Right cardiac atrium (tissue), 5 donors: ENCODE measurements at places on chromosomes 16 and 17.

- DNase-seq = peak; percentile 96
These were observed 23.7 kb upstream of the KDM8 start for GRCh38 chr16:27179500-27180072.

GRCh38 chr17:19397556-19398041 lies 10.6 kb upstream of the MFAP4 start:
- DNase-seq = no peak

- DNase-seq = peak; percentile 93
These were observed 8.1 kb downstream of the PNMT start for GRCh38 chr17:39676198-39676819.

DNA sequence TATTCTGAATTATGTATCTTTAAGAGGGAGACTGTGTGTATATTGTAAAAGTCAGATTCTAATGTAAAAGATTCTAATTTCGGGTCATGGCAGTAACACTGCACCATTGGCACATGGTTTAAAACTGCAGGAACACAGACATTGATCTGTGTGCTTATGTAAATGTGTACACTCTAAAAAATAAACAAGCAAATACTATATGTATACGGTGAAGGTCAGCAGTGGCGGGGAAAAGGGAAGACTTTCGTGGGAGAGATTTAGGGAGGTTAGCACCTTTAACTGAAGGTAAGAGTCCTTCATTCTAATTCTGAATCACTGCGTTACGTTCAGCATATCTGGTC lies 157.8 kb upstream of the FAM20A start:
- no peak for DNase-seq

- no peak for DNase-seq
These were observed 111.4 kb downstream of the UTP18 start for GRCh38 chr17:51371732-51372151.

- DNase-seq = no peak
These were observed 7.7 kb downstream of the ZNF207 start for GRCh38 chr17:32357615-32358014.

- no peak for DNase-seq
These were observed 1.5 kb downstream of the GEMIN4 start for GRCh38 chr17:750431-751037.

GRCh38 chr17:81025065-81025740 lies 9.7 kb upstream of the BAIAP2 start:
- peak; percentile 48 for DNase-seq

- no peak for DNase-seq
These were observed 59.9 kb upstream of the GRIN2A start for GRCh38 chr16:10242097-10242496.

GRCh38 chr17:34926661-34927060 lies 34.6 kb downstream of the CCT6B start:
- no peak for DNase-seq

- no peak for DNase-seq
These were observed 3.8 kb downstream of the IGF2BP1 start for GRCh38 chr17:49000943-49001342.

- DNase-seq = no peak
These were observed 25.6 kb downstream of the CEP95 start for GRCh38 chr17:64532409-64532808.

DNA sequence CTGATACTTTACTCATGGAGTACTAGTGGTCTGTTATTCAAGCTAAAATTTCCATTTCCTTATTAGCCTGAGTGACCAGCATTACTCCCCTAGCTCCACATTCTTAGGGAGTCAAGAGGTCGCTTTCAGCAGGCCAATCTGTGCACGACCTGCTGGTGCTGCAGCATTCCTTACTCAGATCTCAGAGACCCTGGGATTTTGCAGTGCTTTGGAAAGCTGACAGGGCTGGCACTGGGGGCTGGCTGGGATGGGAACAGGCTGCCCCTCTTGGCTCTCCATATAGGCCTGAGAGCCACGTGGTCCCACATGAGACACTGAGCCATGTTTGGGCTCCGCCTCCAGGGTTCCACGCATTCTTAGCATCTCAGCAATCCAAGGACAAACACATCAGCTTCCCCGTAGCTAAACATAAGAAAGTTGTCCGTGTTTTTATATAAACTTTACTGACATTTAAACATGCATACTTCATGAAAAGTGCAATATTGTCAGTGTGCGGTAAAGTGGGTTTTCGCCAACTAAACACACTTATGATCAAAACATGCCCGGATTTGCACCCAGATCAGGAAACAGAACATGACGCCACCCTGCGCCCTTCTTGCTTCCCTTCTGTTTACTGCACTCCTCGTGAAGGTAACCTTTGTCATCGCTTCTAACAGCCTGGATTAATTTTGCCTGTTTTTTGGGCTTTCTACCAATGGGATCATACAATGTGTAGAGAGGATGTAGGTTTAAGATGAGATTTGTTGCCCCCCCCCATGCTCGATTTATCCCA lies 254.5 kb upstream of the CACNG5 start:
- DNase-seq = peak; percentile 73

- DNase-seq = no peak
These were observed 44.3 kb downstream of the ERN1 start for GRCh38 chr17:64085650-64086005.

DNA sequence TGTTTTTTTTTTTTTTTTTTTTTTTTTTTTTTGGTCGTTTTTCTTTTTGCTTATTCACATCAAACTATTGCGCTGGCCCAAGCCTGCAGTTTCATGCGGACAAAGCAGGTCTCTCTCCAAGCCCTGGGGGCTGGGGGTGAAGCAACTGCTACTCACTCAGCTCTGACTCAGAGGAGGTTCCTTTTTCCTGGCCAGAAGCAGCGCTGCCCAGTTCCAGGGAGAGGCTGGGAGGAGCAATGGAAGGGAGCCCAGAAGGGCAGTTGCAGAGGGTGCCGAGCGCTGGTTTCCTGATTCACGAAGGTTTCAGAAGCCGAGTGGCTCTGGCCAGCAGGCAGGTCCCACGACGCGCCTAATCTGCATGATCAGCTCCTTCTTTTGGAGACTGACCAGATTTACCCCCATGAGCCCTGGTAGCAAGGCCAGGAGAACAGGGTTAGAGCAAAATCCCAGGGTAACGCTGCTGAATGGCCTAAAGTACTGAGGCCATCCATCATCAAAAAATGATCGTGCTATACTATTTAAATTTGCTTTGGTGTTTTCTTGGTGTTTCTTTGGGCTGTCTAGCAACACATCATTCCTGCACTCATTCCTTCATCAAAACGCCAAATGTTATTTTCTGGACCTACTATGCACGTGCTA lies 144.7 kb upstream of the SOX9 start:
- peak; percentile 95 for DNase-seq

GRCh38 chr16:82187829-82188228 lies 17.8 kb upstream of the MPHOSPH6 start:
- no peak for DNase-seq

GRCh38 chr17:35932586-35932985 lies 2.0 kb upstream of the RDM1 start:
- DNase-seq = no peak
